H7 (cell line): ENCODE measurements at places on chromosomes 4 and X.

DNA sequence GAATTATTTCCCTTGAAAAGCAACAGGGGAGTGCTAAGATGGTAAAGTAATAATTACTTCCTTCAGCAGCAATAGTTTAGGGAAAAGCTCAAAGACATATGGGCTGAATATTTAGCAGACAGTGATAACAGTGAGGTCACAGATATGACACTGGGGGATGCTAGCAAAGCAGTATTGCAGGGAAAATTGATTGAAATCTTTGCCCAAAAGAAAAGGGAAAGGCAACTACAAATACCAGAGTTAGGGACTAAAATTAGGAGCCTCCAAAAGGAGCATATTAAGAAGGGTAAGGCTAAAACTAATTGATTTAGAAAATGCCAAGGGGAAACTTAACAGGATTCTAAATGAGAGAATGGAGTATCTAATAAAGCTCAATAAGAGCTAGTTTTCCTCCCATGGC lies 1191.3 kb upstream of the TENM3 start:
- DNase-seq: no peak

DNA sequence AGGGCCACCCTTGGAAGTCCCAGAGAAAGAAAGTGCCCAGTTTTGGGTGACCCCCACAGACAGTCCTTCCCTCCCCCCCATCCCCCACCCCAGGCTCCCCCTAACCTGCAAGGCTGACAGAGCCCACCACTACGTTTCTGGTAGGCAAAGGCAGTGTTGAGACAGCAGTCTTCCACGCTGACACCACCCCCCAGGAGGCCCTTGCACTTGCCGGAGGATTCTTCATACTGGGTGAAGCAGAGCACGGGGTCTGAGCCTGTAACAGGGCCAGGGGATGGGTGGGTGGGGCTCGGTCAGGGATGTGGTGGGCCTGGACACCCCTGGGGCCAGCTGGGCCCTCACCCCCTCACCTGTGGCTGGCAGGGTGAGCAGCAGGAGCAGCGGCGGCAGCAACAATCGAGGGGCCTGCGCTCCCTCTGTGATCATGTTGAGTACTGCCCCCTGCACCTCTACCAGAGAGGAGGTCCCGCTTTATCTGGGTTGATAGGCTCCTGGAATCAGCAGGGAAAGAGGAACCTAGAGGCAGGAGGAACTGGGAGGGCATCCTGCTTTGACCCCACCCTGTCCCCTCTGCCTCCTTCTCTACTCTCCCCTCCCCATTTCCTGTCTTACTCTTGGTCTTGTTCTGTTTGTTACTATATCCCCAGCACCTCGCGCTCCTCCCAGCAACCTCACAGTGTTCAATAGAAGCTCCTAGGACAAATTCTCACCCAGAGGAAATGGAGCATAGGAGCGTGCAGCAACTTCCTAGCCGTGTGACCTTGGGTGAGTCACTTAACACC lies at the start of gene CFP:
Gene CFP, minus strand, starts transcription at position 512 of the 782 bp plus-strand sequence. Its CDS starts 86 bp downstream, at position 426.
- DNase-seq: peak; percentile 45

DNA sequence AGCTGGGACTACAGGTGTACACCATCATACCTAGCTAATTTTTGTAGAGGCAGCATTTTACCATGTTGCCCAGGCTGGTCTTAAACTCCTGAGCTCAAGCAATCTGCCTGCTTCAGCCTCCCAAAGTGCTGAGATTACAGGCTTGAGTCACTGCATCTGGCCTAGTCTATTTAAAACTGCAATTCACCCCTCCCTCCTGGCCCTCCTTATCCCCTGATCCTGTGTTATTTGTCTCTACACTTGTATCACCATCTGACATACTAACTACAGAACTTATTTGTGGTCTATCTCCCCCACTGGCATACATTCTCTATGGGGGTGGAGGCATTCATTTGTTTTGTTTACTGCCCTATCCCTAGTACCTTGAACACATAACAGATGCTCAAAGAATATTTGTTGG lies 23.7 kb downstream of the CC2D2A start:
- DNase-seq: no peak

- DNase-seq: no peak
Measured at GRCh38 chr4:182089326-182089725, 153.9 kb upstream of the TENM3 start.

- DNase-seq: no peak
Measured at GRCh38 chr4:66930206-66930605, 615.1 kb downstream of the CENPC start.

GRCh38 chr4:73703320-73703719 lies 37.0 kb upstream of the CXCL8 start:
- DNase-seq: no peak

DNA sequence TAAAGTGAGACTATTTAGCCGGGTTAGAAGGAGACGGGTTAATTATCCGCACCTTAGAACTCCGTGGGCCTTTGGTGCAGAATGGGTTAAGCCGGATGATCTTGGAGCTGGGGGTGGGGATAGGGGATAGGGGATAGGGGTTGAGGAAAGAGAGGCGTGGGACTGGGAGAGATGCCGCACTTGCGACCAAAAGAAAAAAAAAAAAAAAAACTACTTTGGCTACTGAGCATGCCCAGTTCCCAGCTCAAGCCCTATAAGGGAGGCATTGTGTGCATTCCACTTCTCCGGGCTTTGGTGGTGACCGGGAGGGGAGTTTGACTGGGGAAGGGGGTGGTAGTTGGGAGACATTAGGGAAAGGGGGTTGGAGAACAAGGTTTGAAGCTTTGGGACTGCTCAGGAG lies at the start of gene SLITRK4:
Gene SLITRK4, minus strand, starts transcription at position 187 of the 400 bp plus-strand sequence. CDS start 4,993 bp downstream, outside the sequence.
- peak; percentile 51 for DNase-seq

- DNase-seq: no peak
Measured at GRCh38 chr4:4477391-4477790, 64.5 kb downstream of the STX18 start.

DNA sequence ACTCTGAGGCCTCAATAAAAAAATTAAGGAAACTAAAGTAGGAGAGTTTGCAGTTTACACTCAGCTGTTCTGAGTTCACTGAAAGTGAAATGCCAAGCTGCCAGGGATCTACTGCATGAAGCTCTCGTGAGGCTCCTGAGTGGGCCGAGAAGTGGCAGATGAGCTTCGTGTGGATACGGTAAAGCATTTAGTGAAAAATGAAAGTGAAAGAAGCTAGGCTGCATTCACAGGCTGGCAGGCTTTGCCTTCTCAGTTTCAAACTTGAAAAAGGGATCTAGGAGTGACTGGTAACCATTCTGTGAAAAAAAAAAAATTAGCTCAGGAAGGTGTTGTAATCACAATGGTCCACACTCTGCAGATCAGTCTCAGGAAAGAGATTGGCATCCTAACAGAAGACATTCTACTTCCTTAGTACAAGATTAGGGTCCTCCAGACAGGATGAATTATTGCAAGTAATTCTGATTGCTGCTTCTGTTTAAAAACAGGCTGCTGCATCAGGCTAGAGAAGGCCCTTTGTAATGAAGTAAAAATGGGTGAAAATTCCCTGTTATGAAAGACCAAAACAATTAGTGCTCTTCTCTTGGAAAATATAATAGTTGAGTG lies 679.9 kb downstream of the RPA4 start:
- DNase-seq: no peak

GRCh38 chr4:35461931-35462659 lies 782.2 kb downstream of the ARAP2 start:
- no peak for DNase-seq

DNA sequence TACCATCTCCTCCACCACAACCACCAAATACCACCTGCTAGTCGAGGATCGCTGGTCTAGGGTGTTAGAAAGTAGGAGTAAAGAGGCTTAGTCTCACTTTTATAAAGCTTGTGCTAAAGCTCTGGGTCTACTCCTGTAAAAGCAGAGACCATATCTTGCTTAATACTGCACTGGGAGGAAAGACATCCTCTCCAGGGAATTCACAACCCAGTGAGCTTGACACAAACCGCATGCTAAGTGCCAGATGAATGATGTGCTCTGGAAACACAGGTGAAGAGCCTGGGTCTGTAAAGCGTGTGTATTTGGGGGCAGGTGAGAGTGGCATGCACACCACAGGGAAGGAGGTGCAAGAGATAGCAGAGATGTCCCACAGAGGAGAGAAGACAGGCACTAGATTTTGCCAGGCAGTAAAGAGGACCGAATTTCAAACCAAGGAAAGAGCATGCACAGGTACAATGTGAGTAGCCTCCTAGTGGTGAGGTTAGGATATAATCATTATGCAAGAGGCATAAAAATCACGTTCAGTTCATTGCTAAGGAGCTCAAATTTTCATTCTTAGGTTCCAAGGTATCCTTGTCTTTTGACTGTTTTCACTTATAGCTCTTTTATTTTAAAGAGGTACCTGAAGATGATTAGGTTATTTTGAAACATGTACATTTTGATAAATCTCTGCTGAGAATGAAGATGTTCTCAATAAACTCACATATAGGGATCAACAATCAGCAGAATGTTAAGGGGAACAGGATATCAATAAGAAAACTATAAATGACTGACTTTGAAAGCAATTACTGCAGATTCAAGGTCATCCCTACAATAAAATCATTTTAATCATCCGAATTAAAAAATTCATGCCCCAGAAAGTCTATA lies 20.7 kb downstream of the TAPT1 start:
- DNase-seq: peak; percentile 37

GRCh38 chrX:150085881-150086280 lies 147.6 kb upstream of the EOLA2 start:
- no peak for DNase-seq

GRCh38 chr4:6592804-6593563 lies 18.0 kb downstream of the MAN2B2 start:
- DNase-seq: peak; percentile 49

GRCh38 chrX:150365990-150366911 lies 3.1 kb downstream of the MAMLD1 start:
- peak; percentile 78 for DNase-seq

- DNase-seq: no peak
Measured at GRCh38 chr4:11743236-11743635, 314.5 kb upstream of the HS3ST1 start.

- no peak for DNase-seq
Measured at GRCh38 chr4:173464481-173464880, 65.5 kb downstream of the HAND2 start.

GRCh38 chr4:613126-613525 lies 12.2 kb upstream of the PDE6B start:
- no peak for DNase-seq
